ENCODE measurements at places on chromosomes 5 and 9.

GRCh38 chr9:96551403-96551802 lies 68.2 kb downstream of the CDC14B start:
- no peak for DNase-seq

DNA sequence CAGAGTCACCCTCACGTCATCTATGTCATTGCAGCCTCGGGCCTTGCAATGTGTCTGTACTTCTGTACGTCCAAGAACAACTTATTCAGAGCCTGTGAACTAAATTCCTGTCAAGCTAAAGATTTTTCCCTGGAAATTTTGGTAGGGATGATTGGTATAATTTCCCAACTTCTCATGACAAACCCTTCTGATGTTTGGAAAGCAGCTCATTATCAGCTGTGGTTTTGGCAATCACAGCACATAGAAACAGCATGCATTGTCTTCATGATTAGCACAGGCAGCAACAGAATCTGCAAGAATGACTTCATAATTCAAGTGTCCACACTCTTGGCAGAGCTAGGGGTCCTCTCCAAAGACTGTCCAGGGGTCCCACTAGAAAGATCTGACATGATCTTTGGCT lies 49.5 kb downstream of the APBA1 start:
- DNase-seq, result no peak

DNA sequence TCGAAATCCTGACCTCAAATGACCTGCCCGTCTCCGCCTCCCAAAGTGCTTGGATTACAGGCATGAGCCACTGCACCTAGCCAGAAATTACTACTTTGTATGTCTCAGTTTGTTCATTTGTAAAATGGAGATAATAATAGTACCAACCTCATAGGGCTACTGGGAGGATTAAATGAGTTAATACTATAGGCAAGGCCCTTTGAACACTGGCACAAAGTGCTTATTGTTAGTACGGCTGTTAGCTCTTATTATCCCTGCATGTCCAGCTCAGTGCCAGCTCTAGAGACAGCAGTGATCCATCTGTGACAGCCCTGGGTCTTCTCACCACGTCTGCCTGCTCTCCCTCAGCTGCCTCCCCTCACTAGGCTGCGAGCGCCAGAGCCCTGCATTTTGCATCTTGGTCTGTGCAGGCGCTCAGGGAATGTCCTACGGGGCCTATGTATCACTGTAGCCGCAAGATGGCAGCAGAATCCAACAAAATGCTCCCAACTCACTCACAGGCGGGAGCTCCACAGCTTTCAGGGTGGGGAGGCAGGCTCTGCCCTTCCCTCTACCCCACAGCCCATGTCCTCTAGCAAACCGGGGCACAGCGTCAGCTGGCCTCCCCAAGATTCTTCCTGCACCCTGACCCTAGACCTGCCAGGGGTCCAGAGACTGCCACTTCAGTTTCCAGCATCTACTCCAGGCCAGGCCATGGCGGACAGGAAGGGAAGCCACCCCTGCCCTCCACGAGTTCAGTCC lies 17.7 kb upstream of the AKNA start:
- peak; percentile 77 for DNase-seq

DNA sequence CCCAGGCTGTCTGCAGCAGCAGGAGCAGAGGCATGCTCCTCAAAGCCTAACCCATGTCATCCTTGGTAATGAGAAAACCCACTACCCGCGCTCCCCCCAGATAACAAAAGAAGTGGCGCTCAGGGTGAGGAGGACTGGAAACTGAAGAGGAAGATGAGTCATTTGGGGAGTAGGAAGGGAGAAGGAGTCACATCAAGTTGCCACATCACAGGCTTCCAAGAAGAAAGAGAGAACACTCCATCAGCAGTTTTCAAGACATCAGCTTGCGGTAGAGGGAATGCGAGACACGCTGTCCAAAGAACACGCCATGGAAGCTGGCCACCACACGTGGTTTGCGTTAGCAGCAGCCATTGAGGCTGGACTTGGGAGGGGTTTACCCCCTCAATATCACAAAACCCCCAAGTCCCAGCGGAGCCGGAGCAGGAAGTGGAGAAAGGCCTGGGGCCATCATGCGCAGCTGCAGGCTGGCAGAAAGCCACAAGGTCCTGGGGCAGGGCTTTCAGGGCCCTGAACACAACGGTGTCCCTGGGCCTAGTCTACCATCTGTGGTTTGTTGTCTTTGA lies 41.5 kb downstream of the SH3PXD2B start:
- no peak for DNase-seq

GRCh38 chr5:51109786-51110410 lies 273.4 kb upstream of the ISL1 start:
- no peak for DNase-seq

DNA sequence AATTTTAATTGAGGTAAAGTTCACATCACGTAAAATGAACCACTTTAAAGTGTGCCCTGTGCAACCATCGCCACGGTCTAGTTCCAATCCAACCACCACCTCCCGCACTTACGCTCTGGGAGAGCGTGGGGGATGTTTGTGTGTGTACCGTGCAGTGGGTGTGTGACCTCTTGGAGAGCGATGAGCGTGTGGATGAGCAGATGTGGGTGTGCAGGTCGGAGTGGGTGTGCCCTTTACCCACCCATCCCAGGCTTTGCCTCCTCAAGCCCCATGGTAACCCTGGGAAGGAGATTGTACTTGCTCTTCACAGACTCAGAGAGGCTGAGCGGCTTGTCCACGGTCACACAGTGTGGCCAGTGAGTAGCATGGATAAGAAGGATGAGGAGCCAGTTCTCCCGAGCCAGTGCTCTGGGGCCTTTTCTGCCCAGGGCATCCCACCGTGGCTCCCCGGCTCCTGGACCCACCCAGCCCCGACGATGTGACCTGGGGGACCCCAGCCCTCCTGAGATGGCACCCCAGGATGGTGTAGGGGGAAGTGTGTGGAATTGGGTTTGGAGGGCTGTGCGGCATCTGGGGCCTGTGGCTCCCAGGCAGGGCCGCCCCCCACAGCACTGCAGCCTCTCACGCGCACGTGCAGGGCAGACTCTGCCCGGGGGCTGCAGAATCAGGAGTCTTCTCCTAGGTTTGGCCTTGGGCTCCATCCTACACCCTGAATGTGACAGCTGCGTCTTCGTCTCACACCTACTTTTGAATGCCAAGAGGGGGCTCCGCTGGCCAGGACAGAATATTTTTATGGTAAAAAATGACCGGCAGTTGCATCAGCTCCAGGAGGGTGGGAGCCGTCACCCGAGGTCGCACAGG lies 13.6 kb downstream of the LHX3 start:
- no peak for DNase-seq

- no peak for DNase-seq
Measured at GRCh38 chr5:308672-309271, 12.7 kb upstream of the AHRR start.

DNA sequence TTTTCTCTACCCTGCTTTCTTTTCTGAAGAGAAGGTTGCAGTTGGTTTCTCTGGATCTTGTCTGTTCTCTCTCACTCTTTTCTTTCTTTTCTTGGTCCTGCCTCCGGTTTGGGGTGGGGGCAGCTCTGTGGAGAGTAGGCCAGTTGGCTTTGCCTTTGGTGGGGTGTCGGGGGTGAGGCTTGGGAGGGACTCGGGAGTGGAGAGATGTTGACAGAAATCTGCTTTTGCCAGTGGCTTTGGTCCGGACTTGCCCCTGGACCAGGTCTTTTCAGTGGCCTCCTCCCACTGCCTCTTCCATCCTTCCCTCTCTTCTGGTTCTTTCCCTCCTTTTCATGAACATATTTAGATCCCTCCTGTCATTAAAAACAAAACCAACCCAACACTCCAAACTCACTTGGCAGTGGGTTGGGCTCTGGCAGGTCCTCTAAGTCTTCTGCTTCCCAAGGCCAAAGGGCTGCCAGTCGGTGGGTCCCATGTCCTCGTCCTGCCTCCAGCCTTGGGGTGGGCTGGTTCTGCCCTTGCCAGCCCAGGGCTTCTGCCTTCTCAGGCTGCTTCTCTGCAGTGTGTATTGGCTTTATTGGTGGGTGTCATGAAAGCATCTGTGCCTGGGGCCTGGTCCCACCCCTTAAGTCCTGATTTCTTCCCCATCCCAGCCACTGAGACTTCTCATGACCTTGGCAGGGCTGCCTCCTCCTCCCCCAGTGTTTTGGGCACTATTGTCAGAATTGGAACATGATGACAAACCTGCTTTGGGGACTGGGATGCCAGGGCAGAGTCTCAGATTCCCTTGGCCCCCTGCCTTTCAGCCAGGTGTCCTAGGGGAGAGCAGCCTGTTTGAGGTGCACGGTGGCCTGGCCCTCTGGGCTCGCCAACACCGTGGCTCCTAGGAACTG lies 16.9 kb downstream of the ANKRD33B start:
- DNase-seq, result no peak

DNA sequence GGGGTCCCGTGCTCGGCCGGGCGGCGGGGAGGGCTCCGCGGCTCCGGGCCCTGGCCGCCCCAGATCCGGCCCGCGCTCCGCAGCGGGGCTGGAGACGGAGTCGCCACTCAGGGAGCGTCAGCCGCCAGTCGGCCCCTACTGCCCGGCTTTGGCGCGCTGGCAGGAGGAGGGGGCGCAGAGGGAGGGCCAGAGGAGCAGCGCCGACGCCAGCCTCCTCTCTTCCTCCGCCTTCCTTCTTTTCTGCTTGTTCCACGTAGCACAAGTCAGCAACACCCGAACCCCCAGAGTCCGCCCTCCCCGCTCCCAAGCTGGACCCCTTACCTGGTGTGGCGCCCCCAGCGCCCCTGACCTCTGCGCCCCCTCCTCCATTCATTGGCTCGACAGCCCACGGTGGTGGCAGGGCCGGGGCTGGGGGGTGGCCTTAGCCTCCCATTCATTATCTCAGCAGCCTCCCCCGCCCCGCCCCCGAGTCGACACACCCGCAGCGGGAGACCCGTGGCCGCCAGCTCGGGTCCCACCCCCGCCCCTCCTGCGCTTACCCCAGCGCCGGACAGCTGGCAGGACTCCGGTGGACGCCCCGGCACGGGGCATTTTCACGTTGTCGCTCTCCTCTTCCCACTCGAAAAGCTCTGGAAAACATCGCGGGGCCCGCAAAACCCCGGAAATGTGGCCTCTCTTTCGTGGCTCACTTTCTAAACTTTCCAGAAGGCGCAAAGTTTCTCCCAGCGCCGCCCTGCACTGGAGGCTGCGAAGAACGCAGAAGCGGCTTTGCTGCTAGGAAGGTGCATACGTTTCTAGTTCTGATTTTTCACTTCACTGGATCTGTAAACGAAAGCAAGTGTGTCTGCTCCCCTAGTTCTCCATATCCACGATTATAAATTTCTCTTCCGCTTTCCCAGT lies at the start of gene LPAR1:
Gene LPAR1 (minus strand): TSS at position 140 of the 900 bp plus-strand sequence. CDS start 66,353 bp downstream, outside the sequence.
- no peak for DNase-seq

GRCh38 chr5:148798786-148799185 lies 27.6 kb upstream of the ADRB2 start:
- no peak for DNase-seq

DNA sequence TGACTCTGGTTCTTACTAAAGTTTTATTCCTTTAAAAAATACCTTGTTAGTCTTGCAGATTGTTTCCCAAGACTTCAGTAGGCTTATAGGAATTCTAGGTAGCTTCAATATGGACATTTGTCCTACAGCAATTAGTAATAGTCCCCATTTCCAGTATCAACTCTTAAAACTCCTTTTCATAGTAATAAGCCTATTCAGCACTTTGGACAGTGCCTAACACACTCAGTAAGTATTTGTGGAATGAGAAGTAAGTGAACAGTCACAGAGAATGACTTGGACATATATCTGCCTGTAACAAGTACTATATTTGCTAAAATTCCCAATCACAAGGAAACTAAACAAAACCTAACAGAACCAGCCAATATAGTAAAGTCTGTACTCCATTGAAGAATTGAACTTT lies 1291.8 kb upstream of the DMAC1 start:
- DNase-seq, result no peak

DNA sequence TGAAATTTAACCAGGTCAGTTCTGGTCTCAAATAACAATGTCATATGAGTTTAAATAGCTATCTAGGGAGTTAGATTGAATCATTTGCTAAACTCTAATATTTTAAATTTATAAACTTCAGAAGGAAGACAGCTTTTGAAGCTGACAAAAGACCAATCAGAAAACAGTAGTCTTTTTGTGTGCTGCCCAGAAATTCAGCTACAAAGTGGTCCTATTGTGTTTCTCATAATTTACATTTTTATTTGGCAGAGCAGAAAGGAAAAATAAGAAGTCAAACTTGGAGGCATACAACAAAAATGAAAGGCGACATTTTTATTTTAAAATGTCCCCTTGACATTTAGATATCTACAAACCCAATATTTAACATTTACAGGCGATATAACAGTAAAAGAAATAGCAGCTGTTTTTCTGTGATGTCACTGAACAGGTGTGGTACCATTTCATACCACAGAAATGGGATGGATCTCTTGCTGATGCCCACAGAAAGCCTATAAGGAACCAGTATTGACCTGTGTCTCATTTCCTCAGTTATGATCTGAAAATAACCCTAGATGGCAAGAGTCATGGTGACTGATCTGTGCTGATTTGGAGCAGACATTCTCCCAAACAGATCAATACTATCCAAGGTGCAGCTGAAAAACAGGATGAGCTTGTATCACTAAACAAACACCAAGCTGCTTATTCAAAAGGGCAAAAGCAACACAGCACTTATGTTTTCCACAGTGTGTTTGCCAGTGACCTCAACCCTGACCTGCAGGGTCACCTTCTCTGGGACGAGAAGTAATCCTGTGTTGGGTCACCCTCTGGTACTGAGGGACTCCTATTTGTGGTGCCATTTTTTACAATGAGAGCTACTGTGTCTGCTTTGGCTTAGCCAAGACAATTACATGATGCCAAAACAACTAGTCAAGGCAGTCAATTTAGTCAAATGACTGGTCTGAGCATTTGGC lies 3.6 kb upstream of the FST start:
- DNase-seq, result no peak

DNA sequence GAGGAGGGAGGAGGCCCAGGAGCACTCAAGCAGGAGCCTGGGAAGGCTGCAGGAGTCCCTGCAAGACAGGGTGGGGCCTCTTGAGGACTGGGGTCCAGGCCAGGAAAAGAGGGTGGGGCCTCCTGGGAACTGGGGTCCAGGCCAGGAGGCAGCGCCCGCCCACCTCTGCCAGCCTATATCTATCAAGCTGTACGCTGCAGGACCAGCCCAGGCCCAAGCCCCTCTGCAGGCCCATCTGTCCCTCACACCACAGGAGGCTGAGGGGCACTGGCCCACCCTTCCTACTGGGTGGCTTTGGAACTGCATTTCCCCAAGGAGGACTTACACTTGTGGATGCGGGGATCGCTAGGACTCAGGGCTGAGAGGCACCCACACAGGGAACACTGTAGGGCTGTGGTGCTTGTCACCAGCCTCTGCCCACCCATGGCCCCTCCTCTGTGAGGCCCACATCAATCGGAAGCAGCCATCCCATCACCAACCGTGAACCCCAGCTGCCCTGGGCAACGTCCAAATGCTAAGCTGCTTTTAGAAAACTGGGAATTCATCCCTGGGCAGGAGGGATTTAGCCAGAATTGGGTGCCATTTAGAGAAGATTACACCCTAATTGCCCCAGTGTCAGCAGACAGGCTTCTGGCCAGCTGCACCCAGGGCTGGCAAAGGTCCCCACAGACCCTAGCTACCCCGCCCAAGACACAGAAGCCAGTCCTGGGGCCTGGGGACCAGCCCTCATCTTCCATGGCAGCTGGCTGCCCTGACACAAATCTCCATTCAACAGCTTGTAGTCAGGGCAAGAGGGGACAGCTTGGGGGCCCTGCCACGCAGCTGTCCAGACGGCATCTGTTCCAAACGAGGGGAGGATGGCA lies 15.3 kb downstream of the BICD2 start:
- DNase-seq, result no peak

- no peak for DNase-seq
Measured at GRCh38 chr5:14153932-14154731, 11.0 kb downstream of the TRIO start.

GRCh38 chr5:80569961-80570786 lies at the start of gene ANKRD34B:
TSS of gene ANKRD34B (minus strand) at chr5:80570280. CDS start at chr5:80560019, 10,261 bp downstream.
- no peak for DNase-seq

GRCh38 chr9:137252555-137253506 lies 1.7 kb downstream of the STPG3 start:
- no peak for DNase-seq

Measured in activated naive CD4-positive, alpha-beta T cell treated with anti-CD3 and anti-CD28 coated beads, Interleukin-2, amount 50 U/mL, for 16 hours (primary cell).